ENCODE measurements at places on chromosomes 1 and 21. TPM values are rescaled to one million over a fixed set of nuclear protein-coding genes. Genes with fewer than 3 reads are reported as not detected.

The TMPRSS3 gene
- total RNA-seq, result not detected

The S100A12 gene
- total RNA-seq, result 1.7 TPM

The RPAP2 gene
- 9.4 TPM for total RNA-seq

The TMEM82 gene
- total RNA-seq, result not detected

The SPATC1L gene
- 2.4 TPM for total RNA-seq

The PLEKHG5 gene
- total RNA-seq, result 59.5 TPM

The MYBPH gene
- not detected for total RNA-seq

The C8A gene
- total RNA-seq, result not detected

The VSIG8 gene
- under 0.01 TPM for total RNA-seq

The OR2T29 gene
- total RNA-seq, result not detected

The SEC16B gene
- 0.96 TPM for total RNA-seq

The TTC39A gene
- total RNA-seq, result 8.1 TPM

The LCE3D gene
- total RNA-seq, result not detected

The CCDC185 gene
- total RNA-seq, result not detected

The COL9A2 gene
- total RNA-seq, result not detected

The PTGS2 gene
- 13.4 TPM for total RNA-seq

The ZNF683 gene
- total RNA-seq, result not detected

The SELE gene
- total RNA-seq, result 0.24 TPM

The TMPRSS15 gene
- not detected for total RNA-seq

The DISP3 gene
- total RNA-seq, result under 0.01 TPM

The GPR52 gene
- total RNA-seq, result 0.21 TPM

The CNR2 gene
- total RNA-seq, result not detected

The TESK2 gene
- 2.4 TPM for total RNA-seq

The PTP4A2 gene
- 231 TPM for total RNA-seq

The OXCT2 gene
- total RNA-seq, result 0.72 TPM

The SPATA46 gene
- not detected for total RNA-seq

The CYP4Z1 gene
- total RNA-seq, result not detected

The OLIG2 gene
- not detected for total RNA-seq

The C1QC gene
- total RNA-seq, result not detected

The ZNF648 gene
- not detected for total RNA-seq

The ABCA4 gene
- total RNA-seq, result 0.72 TPM

The SLC6A9 gene
- 11.9 TPM for total RNA-seq

The OR2T33 gene
- not detected for total RNA-seq

The CFH gene
- total RNA-seq, result 19.3 TPM

The SYTL1 gene
- total RNA-seq, result 53.7 TPM

The PKLR gene
- total RNA-seq, result not detected

The THBS3 gene
- 14.7 TPM for total RNA-seq

The PDE4B gene
- total RNA-seq, result 0.21 TPM

The CD53 gene
- total RNA-seq, result not detected

The PTPN22 gene
- 0.96 TPM for total RNA-seq

The OR2T35 gene
- not detected for total RNA-seq

The CR1 gene
- not detected for total RNA-seq

The PRAMEF33 gene
- not detected for total RNA-seq

The ALPL gene
- not detected for total RNA-seq

The MAP1LC3C gene
- not detected for total RNA-seq

The G0S2 gene
- total RNA-seq, result 163 TPM

The SLC45A1 gene
- total RNA-seq, result 0.24 TPM

The DIO1 gene
- total RNA-seq, result not detected
